ENCODE measurements at places on chromosomes 4 and X. TPM values are rescaled to one million over a fixed set of nuclear protein-coding genes. Genes with fewer than 3 reads are reported as not detected.

DNA sequence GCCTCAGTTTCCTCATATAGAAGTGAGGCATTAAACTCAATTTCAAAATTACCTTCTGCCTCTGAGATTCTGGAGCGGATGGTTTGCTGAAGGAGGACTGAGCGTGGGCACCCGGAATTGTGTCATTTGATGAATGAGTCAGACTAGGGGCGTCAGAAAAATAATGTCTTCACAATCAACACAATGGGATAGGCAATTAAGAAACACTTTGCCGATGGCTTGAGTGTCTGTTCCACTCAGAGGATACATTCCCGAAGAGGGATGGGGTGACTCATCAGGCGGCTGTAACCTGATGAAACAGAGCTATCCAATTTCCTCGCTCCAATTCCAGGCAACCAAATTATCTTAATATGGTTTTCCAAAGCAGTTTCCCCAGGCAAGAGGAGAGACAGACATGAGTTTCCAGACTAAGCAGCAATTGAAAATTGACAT lies 1.2 kb upstream of the CHRNA9 start:
- no peak for ATAC-seq

Gene TLR10
- total RNA-seq = not detected

Gene AP1S2
- total RNA-seq = 159 TPM

DNA sequence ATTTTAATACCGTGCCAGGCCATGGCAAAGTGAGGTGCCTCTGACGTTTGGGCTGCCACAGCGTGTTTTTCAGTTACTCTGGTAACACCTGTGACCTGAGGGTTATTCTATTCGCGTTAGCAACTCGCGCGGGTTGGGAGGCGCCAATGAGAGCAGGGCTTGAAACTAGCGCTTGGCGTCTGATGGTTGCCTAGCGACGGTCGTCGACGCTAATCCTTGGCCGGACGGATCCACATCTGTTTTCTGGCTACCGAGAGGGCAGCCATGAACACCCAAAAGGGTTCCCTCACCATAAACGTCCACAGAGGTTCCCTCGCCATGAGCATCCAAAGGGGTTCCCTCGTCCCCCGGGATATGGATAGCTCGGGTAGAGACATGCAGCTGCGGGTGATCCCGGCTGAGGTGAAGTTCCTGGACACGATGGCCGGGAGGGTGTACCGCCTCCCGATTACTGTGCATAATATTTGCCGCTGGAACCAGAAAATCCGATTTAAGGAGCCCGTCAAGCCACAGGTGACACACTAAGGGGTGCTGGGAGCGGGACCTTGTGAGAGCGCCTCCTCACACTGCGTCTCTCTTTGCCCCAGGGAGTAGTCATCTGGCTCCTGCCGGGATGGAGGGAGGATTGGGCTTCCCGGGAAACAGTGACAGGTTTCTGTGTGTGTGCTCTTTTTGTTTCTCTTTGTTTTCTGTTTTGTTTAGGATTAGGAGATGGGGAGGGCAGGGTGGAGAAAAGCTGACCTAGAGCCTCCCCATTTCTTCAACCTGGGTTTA lies at the start of gene CFAP47:
Gene CFAP47, plus strand, starts transcription at position 199 of the 774 bp plus-strand sequence. Its CDS starts 66 bp downstream, at position 265.
- no peak for ATAC-seq

Gene ESX1
- total RNA-seq = not detected

Gene CRMP1
- total RNA-seq = 1.9 TPM

- ATAC-seq = peak; percentile 46
Measured at GRCh38 chrX:46912603-46913491, 626 bp downstream of the JADE3 start.

DNA sequence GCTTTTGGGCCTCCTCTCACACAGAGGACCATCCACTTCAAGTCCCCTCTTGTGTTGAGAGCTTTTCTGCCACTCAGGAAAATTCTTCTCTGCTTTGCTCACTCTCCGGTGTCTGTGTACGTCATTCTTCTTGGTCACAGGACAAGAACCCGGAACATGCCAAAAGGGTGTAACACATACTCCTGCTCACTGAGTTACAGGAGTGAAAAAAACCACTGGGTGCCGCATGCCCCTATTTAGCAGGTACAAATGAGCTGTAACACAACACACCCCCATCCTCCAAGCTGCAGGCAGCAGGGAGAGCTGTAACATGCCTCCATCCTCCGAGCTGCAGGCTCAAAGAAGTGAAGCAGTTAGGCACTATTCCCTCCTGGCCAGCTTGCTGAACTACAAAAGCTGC lies 13.0 kb upstream of the CXCL2 start:
- ATAC-seq = peak; percentile 56

Gene HTN3
- total RNA-seq = not detected

Gene MAGED4
- 0.62 TPM for total RNA-seq

GRCh38 chr4:158176776-158177175 lies 4.0 kb upstream of the GASK1B start:
- ATAC-seq = no peak

GRCh38 chrX:19361701-19362100 lies 18.0 kb downstream of the PDHA1 start:
- ATAC-seq = no peak

DNA sequence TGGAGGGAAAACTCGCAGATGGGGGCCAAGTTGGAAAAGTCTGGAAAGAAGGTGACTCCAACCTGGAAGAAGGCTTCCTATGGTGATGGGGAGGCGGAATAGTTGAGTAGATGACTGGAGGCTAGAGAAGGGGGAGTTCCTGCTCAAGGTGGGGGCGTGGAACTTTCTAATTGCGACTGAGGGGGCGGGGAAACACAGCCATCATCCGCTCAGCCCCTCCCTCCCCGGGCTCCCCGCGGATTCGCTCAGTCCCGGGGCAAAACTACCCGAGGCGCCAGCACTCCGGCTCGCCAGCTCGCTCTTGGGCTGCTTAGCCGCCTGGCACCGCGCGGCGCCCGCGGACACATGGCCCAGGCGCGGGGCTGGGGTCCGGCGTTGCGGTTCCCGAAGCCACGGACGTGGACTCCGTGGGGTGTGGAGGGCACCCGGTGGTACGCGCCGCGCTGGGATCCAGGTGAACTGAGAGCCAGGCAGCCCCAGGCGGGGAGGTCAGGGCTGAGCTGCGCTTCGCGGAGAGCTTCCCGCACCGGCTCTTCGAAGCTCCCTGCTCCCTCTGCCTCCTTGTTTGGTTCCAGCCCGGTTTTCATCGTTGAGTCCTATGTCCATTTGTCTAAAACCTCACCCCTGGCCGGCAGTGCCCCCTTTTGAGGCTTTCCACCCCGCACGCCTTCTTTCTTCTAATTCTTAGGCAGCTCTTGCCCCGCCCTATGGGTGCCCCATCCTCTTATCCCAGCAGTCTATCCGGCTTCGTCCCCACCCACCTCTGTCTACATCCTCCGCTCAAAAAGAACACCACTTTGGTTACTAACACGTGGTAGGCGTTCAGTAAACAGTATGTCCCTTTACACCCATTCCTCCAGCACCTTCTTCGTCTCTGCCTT lies 38.9 kb downstream of the STARD8 start:
- peak; percentile 69 for ATAC-seq

GRCh38 chr4:147101678-147102077 lies 156.0 kb upstream of the TTC29 start:
- ATAC-seq = no peak

DNA sequence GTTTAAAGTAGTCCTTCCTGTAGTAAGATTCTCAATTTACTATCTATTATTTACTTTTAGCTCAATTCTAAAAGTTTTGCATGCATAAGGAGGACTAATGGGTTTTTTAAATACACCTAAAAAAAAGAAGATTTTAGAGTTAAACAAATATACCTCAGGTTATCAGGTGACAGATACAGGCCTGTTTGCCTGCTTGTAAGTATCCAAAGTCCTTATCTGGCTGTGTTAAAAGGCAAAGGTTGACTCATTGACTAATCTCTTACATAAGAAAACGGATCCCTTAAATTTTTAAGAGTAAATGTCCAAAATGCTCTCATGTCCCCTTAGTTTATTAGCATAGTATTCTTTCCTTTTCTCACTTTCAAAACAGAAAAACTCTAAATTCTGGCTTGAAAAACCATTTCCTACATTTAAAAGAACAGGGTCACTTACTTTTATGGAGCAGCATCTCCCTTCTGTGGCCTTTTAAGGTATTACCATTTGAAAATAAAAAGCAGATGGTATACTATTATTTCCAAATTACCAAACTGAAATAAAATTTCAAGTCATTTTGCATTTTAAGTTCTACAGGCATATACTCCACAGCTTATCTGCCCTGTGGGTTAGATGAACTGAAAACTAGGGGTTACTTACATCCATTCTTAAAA lies 4.5 kb downstream of the CBR4 start:
- ATAC-seq = no peak

Gene TLR3
- 5.2 TPM for total RNA-seq

DNA sequence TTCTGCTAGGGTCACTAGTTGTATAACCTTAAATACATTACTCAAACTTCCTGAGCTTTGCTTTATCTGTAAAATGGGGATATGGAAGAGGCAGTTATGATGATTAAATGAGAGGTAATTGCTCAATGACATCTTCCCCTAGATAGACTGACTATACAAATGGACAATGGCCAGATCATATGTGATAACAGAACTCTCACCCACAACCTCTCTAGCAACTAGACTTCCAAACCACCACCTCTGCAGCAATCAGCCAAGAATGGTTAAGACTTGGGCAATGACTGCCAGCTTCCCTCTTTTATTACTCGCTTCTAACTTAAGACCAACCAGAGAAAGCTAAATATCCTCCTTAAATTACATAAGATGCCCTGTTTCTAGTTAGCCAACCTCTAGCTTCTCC lies 2.9 kb upstream of the SEPSECS start:
- ATAC-seq = no peak

- no peak for ATAC-seq
Measured at GRCh38 chr4:41572956-41573355, 35.0 kb downstream of the LIMCH1 start.

Gene TMEM150C
- total RNA-seq = 4.4 TPM

Gene WAS
- 5.4 TPM for total RNA-seq

DNA sequence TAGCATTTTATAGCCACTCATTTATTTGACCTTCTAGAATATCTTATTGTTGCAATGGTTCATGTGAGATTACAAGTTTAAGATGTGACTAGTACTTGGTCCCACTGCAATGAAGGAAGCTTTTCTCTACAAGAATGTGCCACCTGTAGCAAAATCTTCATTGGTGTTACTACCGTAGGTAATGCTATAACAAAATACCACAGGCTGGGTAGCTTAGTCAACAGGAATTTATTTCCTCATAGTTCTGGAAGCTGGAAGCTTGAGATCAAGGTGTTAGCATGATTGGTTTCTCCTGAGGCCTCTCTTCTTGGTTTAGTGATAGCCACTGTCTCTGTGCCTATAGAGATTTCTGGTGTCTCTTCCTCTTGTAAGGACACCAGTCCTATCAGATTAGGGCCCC lies 441.0 kb downstream of the GPM6A start:
- ATAC-seq = no peak

DNA sequence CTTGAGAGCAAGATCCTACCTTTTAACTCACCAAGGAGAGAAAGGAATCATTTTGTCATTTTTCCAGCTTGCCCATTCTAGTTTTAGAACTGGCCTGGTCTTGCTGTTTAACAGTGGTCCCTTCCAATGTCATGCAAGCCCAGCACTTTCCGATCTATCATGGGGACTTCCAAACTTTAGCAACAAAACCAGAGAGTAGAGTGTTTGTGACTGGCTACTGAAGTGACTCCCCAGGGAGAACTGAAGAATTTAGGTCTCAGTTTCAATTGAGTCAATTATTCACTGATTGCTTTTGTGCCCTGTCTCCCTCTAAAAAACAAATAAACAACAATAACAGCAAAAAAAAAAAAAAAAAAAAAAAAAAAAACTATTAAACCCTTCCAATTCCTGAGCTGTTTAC lies 108.3 kb downstream of the LHFPL1 start:
- ATAC-seq = no peak

DNA sequence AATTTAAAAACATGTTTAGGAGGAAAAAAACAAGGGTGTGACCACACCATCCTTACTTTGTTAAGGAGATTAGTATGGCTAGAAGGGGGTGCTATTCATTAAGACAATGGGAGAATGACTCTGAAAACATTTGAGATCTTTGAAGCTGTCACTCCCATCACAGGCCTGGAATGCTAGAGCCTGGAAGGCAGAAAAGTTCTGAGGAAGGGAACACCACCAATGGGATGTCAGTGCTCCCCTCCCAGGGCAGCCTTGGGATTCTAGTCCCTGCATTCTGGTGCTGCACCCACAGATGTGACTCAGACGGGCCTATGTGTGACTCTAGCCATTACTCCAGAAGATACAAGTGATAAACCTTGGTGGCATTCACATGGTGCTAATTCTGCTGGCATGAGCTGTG lies 162.2 kb upstream of the ANXA10 start:
- ATAC-seq = no peak

Measured in gastroesophageal sphincter (tissue), 4 donors.